ENCODE measurements at places on chromosomes 13 and 19.

GRCh38 chr19:40356681-40357595, 8.4 kb downstream of the PLD3 start:
- no peak for DNase-seq

GRCh38 chr13:102073251-102073650, 328.6 kb downstream of the FGF14 start:
- no peak for DNase-seq

GRCh38 chr19:3108775-3109174, 14.6 kb downstream of the GNA11 start:
- DNase-seq: peak; percentile 60

- DNase-seq: no peak
These were observed at the start of gene LGALS16 for GRCh38 chr19:39655613-39656012. Gene LGALS16 (plus strand): TSS chr19:39655913. CDS start chr19:39655962, 49 bp downstream.

GRCh38 chr19:36574741-36575140, 1.6 kb upstream of the ZNF529 start:
- no peak for DNase-seq

DNA sequence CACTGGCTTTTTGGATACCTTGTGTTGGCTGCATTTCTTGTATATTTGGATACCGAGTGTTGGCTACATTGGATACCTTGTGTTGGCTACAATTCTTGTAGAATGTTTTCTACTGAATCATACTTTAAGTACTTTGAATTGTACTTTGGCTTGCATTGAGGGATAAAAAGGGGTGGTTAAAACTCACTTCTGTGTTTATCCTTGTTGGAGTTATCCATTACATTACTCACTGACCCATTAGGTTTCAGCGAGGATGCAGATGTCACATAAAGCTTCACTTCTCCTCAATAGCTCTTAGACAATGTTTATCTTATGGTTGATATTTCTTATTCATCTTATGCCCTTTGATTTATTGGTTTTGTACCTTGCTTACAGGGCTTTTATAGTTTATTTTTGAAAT, 43.1 kb downstream of the PDS5B start:
- DNase-seq: no peak

GRCh38 chr13:30796631-30797601, 61.6 kb downstream of the ALOX5AP start:
- no peak for DNase-seq

DNA sequence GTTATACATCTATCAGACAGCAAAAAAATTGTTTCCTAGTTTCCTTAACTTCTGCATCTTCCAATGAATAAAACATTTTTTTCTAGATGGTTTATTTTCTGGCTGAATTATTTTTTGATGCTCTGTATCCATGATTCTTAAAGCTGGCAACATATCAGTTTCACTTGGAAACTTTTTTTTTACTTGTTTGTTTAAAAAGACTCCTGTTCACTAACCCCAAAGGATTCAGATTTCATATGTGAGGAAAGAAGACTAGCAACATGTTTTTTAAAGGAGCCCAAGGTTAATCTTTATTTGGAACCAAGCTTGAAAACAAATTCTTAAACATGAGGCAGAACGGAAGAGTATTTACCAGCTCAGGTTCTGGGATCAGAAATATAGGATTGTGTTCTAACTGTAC, 632.3 kb downstream of the SLITRK6 start:
- no peak for DNase-seq
